ENCODE measurements at places on chromosomes 4 and X.

- DNase-seq = no peak
These were observed 466.4 kb downstream of the MAGEE1 start for GRCh38 chrX:76893930-76894329.

DNA sequence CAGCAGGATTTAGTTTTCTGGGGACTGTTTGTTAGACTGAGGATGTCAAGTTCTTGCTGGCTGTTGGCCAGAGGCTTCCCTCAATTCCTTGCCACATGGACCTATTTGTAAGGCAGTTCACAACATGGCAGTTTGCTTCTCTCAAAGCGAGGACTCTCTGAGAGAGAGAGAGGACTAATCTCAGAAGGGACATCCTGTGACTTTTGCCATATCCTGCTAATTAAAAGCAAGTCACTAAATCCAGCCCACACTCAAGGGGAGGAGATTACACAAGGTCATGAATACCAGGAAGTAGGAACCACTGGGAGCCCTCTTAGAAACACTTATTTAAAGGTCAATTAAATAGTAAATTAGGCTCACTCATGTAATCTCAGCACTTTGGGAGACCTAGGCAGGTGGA is 38.2 kb downstream of the PPP1R2C start:
- no peak for DNase-seq

GRCh38 chr4:152289941-152290340 is 246.0 kb downstream of the FBXW7 start:
- DNase-seq = no peak

GRCh38 chr4:52925531-52925968 is 63.4 kb downstream of the RASL11B start:
- no peak for DNase-seq

DNA sequence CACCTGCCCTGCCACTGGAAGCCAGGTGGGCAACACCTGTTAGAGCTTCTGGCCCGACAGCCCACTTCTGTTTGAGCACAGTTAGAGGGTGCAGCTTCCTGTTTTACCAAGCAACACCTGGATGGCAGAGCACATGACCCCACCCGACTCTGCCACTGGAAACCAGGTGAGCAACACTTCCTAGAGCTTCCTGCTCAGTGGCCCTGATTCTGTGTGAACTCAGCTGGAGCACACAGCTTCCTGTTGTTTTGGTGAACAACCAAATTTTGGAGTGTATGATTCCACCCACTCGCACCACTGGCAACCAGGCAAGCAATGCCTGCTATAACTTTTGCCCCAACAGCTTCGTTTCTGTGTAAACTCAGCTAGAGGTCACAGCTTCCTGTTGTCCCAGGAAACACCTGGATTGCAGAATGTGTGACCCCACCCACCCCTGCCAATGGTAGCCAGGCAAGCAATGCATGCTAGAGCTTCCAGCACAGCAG is 163.8 kb upstream of the KLF8 start:
- no peak for DNase-seq

DNA sequence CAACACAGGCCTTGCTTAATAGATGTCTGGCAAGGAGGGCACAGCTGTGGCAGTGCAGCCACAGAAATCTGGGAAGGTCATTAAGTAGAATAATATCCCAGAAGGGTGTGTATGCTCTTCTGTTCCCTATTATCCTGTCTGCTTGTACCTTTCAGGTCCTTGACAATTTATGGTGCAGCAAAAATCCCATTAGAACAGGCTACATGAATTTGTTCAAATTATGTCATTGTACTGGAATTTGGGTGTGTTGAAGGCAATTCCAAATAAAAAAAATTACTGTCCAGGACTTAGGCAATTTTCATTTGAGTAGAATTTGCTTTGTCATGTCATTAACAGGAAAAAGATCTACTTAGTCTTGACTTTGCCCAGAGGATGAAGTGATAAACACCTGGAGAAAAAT is 192.1 kb downstream of the IDS start:
- no peak for DNase-seq

GRCh38 chr4:20490734-20491133 is 209.5 kb upstream of the PACRGL start:
- DNase-seq = no peak

DNA sequence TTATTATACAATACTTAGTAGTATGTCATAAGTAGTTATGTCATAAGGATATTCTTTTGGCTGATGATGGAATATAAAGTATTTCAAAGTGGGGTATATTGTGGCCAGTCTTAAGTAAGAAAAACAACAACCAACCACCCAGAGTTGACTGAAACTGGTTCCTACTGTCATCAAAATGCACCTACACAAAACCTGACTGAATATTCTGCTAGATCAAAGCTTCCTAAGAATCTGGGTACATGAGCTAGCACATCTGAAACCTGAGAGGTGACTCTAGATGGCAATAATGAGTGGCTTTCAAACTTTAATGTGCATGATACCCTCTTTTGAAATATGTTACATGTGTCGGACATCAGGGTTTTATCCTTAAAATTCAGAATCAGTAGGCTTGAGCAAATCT is 60.4 kb downstream of the REELD1 start:
- DNase-seq = no peak

DNA sequence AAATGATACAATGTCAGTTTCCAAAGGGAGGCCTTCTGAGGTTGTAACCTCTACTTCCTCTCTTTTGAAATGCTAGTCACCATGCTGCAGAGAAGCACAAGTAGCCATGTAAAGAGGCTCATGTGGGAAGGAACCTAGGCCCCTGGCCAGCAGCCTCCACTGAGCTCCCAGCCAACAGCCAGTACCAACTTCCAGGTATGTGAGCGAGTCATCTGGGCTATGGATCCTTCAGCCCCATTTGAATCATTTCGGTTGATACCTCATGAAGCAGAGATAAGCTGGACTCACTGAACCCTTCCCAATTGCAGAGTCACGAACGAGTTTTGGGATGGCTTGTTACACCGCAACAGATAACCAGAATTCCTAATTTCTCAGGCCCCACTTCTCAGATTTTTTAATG is 187.0 kb upstream of the LDB2 start:
- DNase-seq = no peak

- DNase-seq = no peak
These were observed 108.8 kb downstream of the CPZ start for GRCh38 chr4:8701126-8702019.

- no peak for DNase-seq
These were observed at the start of gene EDNRA for GRCh38 chr4:147480891-147481576. TSS of gene EDNRA (plus strand) at chr4:147481097. CDS start at chr4:147485682, 4,585 bp downstream.

DNA sequence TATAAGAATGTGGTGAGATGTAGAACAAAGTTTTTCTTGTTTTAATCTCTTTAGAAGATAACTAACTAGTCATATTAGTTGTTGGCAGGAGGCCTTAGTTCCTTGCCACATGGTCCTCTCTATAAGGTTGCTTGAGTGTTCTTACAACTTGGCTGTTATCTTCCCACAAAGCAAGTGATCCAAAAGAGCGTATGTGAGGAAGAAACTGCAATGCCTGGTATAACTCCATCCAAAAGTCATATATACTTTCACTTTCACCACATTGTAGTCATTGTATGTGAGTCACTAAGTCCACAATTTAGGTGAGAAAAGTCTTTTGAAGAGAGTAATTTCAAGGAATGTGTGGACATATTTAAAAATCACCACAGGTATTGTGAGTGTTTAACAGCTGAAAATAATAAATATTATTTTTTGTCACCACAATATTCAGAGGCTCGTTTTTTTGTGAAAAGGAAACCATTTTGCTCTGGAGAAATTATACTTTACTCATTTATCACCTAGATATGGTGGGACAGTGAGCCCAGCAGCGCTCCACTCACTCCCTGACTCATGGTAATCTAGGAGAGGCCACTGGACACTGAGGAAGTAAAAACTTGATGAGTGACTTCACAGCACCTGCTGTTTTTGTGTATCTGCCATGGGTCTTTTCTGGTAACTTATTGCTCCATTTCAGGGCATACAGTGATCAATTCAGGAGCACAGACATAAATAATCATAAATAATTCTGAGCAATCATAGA is 369.4 kb upstream of the NDST3 start:
- DNase-seq = no peak

- no peak for DNase-seq
These were observed 70.2 kb downstream of the TBL1X start for GRCh38 chrX:9535101-9535500.

GRCh38 chr4:81648576-81649275 is 177.0 kb upstream of the RASGEF1B start:
- DNase-seq = peak; percentile 27

DNA sequence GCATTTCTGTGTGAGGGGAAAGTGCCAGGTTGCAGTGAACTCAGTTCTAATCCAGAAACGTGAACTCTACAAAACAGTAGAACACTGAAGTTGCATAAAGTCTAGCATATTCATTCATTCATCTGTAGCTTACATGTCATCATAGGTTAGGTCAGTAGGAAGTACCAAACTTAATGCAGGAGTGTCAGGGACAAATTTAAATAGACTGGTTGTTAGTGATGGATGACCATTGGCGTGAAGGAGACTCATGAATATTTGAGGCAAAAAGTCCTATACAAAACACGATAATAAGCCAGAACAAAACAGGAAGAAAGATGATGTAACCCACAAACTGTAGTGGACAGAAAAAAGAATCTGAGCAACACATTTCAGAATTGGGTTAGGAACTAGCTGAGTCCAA is 592.8 kb upstream of the PCDH10 start:
- no peak for DNase-seq

GRCh38 chrX:65034668-65035445 is 58.6 kb upstream of the ZC4H2 start:
- peak; percentile 74 for DNase-seq

- peak; percentile 57 for DNase-seq
These were observed 179.9 kb upstream of the PPP3CA start for GRCh38 chr4:101527188-101527587.

DNA sequence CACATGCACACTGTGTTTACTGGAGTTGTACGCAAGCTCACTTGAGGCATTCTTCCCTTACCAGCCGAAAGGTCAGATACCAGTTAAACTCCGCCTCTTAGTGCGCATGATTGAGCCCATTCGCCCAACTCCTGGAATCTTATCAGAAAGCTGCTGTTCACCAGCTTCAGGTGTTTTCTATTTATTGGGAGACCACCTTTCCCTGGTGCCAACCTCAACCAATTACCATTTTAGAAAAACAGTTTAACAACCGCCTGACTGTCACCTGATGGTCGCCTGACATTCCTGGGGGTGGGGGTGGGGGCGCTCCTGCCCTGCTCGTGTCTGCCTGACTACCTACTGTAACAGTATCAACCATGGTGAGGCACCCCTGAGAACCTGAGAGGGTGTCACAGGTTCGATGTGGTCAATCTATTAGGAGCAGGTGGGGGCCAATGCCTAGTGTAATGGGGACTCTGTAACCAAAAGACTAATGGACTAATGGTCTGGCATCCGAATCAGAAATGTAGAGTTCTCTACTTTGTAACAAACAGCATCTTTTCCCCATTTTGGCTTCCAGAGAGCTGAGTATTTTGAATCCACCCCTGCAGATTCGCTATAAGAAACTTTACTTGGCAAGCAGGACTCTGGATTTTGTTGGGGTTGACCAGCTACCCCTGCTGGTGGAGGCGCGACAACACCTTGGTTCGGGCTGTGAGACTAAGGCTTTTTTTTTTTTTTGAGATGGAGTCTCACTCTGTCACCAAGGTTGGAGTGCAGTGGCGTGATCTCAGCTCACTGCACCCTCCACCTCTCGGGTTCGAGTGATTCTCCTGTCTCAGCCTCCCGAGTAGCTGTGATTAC is 58.2 kb upstream of the ZNF157 start:
- peak; percentile 5 for DNase-seq

- DNase-seq = no peak
These were observed 795.0 kb downstream of the CENPC start for GRCh38 chr4:66750273-66750672.

DNA sequence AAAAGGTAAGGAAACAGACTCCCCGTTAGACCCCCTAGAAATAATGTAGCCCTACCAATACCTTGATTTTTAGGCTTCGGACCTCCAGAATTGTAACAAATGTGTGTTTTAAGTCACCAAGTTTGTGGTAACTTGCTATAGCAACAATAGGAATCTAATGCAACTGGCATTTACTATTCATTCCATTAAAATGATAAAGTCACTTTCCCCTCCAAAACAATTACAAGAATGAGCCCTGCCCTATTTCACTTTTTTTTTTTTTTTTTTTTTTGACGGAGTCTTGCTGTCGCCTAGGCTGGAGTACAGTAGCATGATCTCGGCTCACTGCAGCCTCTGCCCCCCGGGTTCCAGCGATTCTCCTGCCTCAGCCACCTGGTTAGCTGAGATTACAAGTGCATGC is 3.5 kb upstream of the DDX60L start:
- DNase-seq = no peak

GRCh38 chr4:55255179-55255578 is 90.9 kb upstream of the SRD5A3 start:
- no peak for DNase-seq

DNA sequence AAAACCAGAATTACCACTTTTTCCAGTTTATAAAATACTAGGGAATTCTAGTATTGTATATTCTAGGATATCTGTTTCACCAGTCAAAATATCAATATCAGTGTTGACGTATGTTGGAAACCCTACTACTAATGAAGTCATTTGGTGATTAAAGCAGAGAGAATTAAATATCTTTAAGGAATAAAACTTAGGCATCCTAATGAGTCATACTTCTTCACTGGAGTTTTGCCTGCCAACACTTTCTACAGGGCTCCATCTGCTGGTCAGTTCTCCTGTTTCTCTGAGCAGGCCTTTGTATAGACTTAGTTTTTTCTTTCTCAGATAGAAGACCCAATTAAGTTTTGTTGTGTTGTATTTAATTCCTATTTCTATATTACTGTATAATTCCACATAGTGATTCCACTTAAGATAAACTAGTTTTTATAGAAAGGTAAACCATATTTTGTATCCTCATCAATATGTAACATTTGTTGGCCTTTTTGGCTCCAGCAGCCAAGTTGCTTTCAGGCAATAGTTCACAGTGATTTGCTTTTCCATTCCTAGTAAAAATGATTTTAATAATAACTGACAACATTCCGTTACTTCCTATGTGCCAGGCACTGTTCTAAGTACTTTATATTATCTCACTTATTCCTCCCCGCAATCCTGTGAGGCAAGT is 3.5 kb downstream of the AP1AR start:
- DNase-seq = peak; percentile 26

DNA sequence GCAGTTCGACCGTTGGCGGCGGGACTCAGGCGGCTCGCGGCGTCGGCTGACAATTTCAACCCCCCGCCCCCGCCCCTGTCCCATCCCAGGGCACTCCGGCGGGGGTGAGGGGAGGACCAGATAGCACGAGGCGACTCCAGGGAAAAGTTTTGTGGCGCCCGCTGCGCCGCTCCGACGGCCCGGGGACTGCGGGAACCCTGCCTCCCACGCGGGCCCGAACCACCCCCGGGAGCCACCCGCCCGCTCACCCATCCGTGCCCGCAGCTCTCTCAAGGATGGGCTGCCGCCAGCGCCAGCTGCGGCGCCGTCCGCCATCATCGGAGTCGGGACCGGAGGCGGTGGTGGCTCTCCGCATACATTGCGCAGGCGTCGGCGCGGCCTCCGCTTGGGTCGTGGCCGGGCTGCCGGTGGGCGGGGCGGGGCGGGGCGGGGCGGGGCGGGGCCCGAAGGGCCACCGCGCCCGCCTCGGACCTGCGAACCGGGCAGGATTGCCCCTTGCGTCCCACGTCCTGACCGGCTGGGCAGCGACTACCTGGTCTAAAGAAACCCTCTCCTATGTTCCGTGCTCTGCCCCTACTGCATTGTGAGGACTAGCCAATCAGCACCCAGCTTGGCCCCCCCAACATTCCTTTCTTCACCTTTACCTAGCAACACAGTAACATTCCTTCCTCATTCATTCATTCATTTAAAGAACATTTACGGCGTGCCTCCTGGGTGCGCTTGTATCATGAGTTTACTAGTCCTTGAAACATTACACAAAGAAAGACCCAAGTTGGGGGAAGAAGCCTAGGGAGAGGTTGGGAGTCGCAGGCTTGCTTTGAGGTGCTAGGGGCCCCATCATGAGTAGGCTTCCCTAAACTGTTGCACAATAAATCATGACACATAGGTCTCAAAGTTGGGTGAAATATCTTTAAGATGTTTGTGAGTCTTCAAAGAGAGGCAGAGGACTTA is at the start of gene MAP7D3:
Gene MAP7D3 (minus strand): TSS at position 360 of the 951 bp plus-strand sequence. CDS start 42 bp downstream, at position 318.
- peak; percentile 40 for DNase-seq

All from stimulated activated naive B cell treated with anti-CD40 and anti-IgM and Interleukin-4, amounts not matched to agents 10 μg/mL and 1 μg/mL and 100 μg/mL, for 72 hours (primary cell).